ENCODE measurements at places on chromosomes 3 and 15.
A peak's percentile ranks its signal among the peaks of the same experiment; 100 is the strongest.

- no peak for DNase-seq
These were observed 2.1 kb downstream of the OPA1 start for GRCh38 chr3:193594946-193595689.

- DNase-seq: no peak
These were observed 105.7 kb downstream of the ZNF385D start for GRCh38 chr3:21645121-21645897.

GRCh38 chr3:184604615-184605290 lies 43.2 kb downstream of the EPHB3 start:
- DNase-seq: no peak

- DNase-seq: peak; percentile 31
These were observed 49.3 kb downstream of the HACD2 start for GRCh38 chr3:123535580-123535979.

DNA sequence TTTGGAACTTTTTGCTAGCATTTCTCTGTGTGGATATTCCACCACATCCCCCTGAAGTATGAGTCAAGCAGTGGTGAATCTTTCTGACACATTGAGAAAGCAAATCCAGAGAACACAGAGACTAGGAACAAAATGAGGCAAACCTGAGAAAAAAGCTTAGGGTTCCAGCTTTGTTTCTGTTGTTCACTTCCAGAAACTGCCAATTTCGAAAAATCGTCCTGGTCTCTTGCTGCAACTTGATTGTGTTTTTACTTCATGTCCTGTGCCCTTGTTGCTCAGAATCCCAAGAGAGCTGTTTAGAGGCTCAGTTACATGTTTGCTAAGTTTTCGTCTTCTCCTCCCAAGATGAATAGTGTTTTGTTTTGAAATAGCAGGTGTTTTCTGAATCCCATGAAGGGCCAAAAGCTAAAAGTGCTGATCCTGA lies 13.7 kb downstream of the MAP2K1 start:
- DNase-seq: no peak

DNA sequence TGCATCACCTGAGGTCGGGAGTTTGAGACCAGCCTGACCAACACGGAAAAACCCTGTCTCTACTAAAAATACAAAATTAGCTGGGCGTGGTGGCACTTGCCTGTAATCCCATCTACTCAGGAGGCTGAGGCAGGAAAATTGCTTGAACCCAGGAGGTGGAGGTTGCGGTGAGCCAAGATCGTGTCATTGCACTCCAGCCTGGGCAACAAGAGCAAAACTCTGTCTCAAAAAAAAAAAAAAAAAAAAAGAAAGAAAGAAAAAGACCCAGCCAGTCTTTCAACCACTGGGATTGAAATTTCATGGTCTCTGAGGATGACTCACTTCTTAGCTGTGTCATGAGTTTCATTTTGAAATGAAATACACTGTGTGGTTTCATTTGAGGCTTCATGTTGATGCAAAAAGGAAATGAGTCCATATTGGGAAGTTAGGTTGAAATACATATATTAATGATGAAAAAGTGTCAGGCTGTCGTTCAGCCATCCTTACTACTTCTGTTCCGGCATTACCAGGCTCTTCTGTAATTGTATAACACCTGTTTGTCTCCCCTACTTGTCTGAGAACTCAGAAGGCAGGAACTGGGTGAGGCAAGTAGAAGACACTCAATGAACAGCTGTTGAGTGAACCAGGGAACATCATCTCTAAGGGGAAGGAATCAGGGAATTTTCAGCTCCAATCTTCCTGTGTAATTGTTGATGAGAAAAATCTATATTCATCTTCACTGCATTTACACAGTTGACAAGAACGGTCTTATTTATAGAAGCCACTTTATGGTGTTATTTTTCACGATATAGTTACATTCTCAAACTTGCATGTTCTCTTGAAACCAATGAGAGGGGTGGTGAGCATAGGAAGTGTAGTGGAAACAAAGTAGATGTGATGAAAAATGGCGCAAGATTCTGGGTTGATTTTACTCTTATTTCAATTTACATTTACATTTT lies 87.4 kb downstream of the NFKBIZ start:
- DNase-seq: peak; percentile 71

DNA sequence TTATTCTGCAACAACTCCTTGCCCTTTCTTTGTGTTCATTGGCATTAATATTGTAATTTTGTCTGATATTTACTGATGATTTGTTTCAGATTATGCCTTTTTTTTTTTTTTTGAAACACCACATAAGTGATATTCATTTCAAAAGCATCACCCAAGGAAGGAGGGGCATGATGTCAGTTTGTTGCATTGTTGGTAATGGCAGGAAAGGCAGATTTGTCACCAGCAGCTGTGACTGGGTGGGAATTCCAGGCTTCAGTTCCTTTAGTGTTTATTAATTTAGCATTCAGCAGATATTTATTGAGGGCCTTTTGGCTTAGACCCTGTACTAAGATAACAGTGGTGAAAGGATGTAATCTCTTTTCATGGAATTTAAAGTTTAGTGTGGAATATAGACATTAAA lies 19.5 kb downstream of the SENP2 start:
- no peak for DNase-seq

DNA sequence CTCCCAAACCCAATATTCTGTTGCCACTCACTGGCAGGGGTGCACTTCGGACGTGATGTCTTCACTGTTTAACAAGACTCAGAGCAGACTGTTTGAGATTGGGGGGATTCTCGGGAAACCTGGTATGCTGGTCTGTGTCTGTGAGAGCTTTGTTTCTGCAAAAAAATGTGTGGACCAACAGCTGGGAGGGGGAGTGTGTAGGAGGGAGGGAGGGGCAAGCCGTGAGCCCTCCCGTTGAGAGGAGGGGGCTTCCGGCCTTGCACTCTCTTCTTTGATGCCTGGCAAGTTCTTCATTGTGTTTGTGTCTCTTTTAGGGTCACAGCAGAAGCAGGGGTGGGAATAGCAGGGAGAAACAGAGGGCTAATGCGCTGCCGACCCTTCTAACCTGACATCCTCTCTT lies 74.9 kb upstream of the NDN start:
- DNase-seq: no peak

DNA sequence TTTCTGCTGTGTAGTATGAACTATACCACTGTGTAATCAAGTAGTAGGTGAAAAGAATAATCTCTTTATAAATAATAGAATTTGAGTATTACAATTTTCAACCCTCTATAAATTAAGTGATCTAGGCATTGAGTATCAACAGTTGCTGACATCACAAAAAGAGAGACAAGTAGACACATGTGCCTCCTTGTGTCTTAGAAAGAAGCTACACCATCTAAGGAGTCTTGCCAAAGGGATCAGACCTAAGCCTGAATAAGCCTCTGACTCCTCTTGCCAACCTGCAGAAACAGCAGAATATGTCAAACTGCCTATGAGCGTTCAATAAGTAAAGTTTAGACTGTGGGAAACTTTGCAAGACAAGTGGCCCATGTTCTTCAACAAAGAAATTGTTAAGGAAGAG lies 5.8 kb upstream of the MTMR10 start:
- no peak for DNase-seq

DNA sequence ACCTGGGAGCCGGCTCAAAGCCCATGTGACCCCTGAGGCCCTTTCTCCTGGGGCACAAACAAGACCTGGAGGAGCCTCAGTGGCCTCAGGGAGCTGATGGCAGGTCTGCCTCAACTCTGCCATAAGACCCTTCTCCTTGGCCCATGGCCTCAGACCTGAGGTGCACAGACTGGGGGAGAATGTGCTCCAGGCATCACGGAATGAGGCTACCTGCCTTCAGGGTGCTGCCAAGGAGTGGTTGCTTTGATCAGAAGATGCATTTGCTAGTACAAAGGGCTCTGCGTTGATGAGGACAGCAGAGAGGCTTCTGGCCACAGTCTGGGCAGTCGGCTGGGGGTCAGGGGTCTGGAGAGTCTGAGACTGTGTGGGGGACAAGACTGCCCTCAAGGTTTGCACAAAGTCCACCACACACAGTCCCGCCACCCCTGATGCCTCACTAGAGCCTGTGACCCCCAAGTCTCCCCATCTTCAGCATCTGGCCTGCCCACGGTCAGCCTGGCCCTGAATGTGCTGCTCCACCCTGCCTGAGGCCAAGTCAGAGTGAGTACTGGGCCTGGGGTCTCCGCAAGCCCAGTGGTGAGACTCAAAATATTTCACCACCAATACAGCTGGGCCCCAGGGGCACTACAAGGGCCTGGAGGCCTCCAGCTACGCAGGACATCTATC lies 26.6 kb downstream of the ALDH1L1 start:
- peak; percentile 2 for DNase-seq

DNA sequence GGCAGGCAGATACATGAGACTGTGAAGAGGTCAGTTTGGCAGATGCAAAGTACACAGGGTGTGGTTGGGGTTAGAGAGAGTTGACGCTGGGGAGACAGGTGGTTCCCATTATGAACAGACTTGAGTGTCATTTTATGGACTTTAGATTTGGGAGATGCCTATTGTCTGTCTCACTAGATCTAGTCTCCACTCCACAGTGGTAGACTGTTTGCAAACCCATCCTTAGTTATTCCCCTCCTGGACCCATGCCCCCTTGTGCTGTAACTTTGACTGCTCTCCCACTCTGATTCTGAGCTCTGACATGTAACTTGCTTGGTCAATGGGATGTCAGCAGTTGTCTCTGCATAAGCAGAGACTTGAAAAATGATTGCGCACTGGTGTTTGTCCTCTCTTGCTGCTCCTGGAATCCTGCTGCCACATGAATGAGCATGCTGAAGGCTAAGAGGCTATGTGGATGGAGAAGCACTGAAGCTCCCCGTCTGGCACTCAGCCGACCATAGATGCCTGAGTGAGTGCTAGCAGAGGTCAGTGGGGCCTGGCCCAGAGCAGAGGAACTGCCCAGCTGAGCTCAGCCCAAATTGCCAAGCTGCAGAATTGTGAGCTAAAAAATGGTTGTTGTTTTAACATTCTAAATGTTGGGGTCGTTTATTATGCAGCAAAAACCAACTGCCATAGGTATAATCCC lies 88.2 kb downstream of the FAM43A start:
- no peak for DNase-seq

DNA sequence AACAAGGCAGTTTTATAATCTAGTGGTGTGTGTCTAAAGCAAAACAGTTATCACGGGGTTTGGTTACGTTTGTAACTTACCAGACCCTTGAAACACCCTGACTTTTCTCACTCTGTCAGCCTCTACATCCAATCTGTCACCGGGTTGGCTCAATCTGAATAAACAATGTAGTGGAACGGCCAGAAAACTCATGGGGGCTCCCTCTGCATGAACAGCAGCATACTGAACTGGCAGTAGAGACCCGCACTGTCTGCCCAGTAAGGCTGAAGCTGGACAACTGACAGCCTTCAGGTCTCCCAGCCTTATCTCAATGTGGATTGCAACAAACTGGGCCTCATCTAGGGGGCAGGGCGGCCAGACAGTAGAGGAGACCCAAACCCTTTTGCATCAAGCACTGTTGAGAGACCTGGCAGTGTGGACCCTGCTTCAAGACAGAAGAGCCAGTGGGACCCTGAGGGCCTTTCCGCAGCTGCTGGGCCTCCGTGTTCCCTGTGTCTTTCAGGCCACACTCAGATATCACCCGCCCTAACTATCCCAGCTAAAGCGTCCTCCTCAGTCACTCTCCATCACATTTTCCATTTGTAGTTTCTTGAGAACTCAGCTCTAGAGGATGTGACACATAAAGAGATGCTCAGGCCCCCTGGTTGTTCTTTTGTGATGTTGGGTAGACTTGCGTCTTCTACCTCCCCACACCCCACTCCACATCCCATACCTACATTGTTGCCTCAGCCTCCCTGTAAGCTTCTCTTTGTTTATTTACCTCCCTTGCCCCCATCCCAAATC lies 181.2 kb upstream of the NR2E3 start:
- no peak for DNase-seq

GRCh38 chr3:32450992-32451659 lies 51.5 kb downstream of the CMTM6 start:
- DNase-seq: no peak

DNA sequence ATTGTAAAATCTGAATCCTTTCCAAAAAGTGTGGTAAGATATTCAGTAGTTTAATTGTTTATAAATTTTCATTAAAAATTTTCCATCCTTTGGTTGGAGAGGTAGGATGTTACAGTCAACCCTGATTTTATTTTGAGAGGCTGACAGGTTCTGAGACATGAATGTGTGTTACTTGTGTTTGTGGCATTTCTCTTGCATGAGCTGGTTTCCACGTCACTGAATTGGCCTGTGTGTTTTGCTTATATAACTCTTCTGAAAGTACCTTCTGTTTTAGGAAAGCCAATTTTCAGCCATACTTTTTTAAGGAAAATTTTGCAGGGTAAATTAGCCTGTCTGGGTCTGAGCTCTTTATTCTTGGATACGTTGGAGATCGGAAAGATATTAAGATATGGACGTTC lies 30.7 kb downstream of the PXYLP1 start:
- DNase-seq: peak; percentile 47

- no peak for DNase-seq
These were observed 1146.4 kb downstream of the NAALADL2 start for GRCh38 chr3:176005564-176005963.

DNA sequence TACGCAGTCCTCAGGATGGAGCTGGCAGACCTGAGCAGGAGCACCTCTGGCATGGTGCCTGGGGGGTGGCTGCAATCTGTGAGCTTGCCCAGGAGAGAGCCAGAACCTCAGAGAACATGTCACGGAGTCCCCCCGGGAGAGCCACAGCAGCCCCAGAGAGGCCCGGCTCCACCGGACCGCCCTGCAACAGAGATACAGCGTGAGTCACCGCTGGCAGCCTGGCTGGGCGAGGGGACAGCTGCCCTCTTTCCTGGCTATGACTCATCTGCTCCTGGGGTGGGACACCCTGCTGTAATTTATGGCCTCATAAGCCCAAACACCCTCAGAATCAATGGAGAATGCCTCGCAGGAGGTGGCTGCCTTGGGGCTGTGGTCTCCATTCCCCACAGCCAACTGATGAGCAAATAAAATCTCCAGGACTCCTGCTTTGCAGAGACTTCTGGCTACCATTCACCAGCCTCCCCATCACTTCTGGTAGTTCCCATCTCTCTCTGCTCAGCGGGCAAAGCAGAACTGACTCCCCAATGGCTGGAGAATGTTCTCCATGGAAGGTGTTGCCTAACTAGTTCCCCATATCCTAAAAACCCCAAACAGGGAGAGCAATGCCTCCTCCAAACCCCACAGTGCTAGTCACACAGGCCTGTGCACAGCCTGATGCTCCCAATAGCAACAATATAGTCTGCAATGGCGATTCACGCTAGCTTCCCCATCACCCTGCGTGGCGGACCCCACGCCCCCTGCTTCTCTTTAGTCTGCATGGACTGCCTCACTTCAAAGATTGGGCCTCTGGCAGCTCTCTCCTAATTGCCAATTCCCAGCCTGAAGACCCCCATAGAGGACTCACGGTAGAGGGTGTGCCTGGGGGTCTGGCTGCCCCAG lies 21.6 kb downstream of the ACSBG1 start:
- peak; percentile 89 for DNase-seq

DNA sequence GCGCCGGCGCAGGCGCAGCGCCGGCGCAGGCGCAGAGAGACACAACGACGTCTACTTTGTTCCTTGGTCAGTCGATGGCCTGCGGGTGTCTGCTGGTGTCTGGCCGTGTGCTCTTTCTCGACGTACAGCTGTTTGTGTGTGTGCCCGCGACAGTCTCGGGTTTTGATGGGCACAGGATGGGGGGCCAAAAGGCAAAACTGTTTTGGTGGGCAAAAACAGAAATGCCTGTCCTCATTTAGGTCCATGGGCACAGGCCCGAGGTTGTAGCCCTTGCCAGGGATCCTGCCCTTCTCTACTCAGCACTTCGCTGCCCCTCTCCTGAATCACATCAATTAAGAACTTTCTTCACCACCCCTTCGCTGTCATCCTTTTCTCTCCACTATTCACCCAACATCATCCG lies 184.8 kb upstream of the CHL1 start:
- no peak for DNase-seq

Data from hepatic stellate cell (primary cell).